ENCODE measurements at places on chromosomes 5 and 9. TPM values are rescaled to one million over a fixed set of nuclear protein-coding genes. Genes with fewer than 3 reads are reported as not detected.
A peak's percentile ranks its signal among the peaks of the same experiment; 100 is the strongest.

DNA sequence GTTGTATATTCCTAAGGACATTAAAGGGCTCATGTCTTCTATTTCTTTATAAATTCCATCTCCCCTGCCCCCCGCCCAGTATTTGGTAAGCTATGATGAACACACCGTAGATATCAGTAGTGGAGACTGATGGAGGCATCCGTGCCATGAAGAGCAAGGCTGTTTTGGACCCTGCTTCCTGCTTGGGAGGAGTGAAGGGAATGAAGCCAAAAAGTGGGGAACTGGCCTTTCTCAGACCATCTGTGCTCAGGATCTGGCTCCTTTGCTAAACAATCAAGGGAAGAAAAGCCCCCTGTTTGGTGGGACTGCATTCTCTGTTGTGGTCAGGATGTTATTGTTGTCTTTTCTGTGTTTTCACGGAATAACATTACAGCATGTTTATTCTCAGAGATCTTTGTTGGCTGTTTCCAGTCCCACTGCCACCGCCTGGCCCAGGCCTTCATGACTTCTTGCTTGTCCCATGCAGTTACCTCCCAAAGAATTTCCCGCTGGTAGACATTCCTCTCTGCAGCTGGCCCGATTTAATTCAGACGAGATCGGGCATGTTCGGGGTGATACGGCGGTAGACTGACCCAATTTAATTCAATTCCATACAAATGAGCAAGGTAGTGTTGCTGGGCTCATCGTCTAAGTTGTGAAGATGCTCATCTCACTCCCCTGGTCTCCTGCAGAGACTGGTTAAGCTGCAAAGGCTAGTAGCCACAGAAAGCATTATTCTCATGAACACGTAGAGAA lies 31.4 kb upstream of the ANKH start:
- DNase-seq, result no peak
- no peaks in the 10 kb centered on the region for H3K27me3 ChIP-seq
- no peaks in the 10 kb centered on the region for H3K36me3 ChIP-seq
- no peak overlapping the region for H3K4me3 ChIP-seq
- H3K4me1 ChIP-seq, result no peaks in the 10 kb centered on the region

RASGEF1C gene
- not detected for total RNA-seq

GRCh38 chr5:181217111-181217802 lies 5.8 kb upstream of the TRIM41 start:
- no peaks in the 10 kb centered on the region for H3K36me3 ChIP-seq
- H3K27ac ChIP-seq, result peak overlapping the region; percentile 79
- H3K4me1 ChIP-seq, result peaks cover 28% of the 10 kb centered on the region

DNA sequence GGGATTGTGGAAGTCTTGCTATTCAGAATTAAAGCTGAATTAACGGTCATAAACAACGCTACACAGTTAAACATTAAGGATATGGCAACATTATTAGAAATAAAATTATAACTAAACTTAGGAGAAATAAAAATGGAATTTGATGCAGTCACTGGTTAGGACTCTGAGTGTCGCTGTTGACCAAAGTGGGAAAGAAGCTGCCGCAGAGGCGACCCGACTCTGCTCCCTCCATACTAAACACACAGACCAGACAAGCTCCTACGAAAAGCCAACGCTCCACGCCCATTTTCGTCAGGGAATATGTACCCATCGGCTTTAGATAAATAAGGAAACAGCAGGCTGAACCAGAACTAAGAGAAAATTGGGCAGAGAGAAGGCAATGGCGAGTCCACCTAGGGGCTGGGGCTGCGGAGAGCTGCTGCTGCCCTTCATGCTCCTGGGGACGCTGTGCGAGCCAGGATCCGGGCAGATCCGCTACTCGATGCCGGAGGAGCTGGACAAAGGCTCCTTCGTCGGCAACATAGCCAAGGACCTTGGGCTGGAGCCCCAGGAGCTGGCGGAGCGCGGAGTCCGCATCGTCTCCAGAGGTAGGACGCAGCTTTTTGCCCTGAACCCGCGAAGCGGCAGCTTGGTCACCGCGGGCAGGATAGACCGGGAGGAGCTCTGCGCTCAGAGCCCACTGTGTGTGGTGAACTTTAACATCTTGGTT lies at the start of gene PCDHGA5:
TSS of gene PCDHGA5 (plus strand) at position 211 of the 709 bp plus-strand sequence. CDS start at position 380, 169 bp downstream.
- no peak for DNase-seq

PCDHGA3 gene
- 2.1 TPM for total RNA-seq

FAM151B gene
- total RNA-seq, result 0.18 TPM

- H3K4me1 ChIP-seq, result no peaks in the 10 kb centered on the region
- no peaks in the 10 kb centered on the region for H3K27me3 ChIP-seq
- DNase-seq, result no peak
- no peak overlapping the region for H3K4me3 ChIP-seq
- H3K27ac ChIP-seq, result no peak overlapping the region
Observed at GRCh38 chr5:103389846-103390245, 131.3 kb downstream of the MACIR start.

- no peaks in the 10 kb centered on the region for H3K27me3 ChIP-seq
- no peaks in the 10 kb centered on the region for H3K36me3 ChIP-seq
- H3K4me3 ChIP-seq, result no peak overlapping the region
- H3K4me1 ChIP-seq, result peaks cover 7% of the 10 kb centered on the region
- H3K27ac ChIP-seq, result no peak overlapping the region
Observed at GRCh38 chr9:104078596-104078995, 15.5 kb upstream of the SMC2 start.

DNA sequence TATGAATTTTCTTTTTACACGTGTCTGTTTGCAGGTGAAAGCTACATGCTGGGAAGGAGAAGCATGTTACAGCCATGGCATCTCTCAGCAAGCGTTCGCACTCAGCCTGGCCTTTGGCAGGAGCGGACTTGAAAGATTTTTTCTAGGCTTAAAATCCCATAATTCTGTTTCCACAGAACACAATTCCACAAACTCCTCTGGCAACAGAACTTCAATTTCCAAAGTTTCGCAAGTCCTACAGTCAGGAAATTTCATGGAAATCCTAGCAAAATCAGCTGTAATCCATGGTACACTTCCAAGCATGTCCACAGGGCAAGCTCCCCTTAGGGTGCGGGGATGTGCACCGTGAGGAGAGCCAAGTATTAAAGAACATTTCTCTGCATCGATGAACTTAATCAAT lies 35.9 kb downstream of the SUB1 start:
- H3K27ac ChIP-seq, result no peak overlapping the region
- H3K27me3 ChIP-seq, result no peaks in the 10 kb centered on the region
- no peaks in the 10 kb centered on the region for H3K36me3 ChIP-seq
- DNase-seq, result no peak
- no peak overlapping the region for H3K4me3 ChIP-seq
- H3K4me1 ChIP-seq, result peaks cover 2% of the 10 kb centered on the region

- no peak for DNase-seq
- no peaks in the 10 kb centered on the region for H3K36me3 ChIP-seq
- no peaks in the 10 kb centered on the region for H3K27me3 ChIP-seq
- H3K4me1 ChIP-seq, result no peaks in the 10 kb centered on the region
- no peak overlapping the region for H3K27ac ChIP-seq
Observed at GRCh38 chr5:78979909-78980308, 5.2 kb downstream of the ARSB start.

- H3K36me3 ChIP-seq, result no peaks in the 10 kb centered on the region
- peak overlapping the region; percentile 62 for H3K4me3 ChIP-seq
- DNase-seq, result peak; percentile 27
- no peaks in the 10 kb centered on the region for H3K27me3 ChIP-seq
Observed at GRCh38 chr9:130445268-130445983, 665 bp downstream of the ASS1 start.

- no peaks in the 10 kb centered on the region for H3K36me3 ChIP-seq
- no peaks in the 10 kb centered on the region for H3K27me3 ChIP-seq
- H3K4me3 ChIP-seq, result no peak overlapping the region
- peaks cover 29% of the 10 kb centered on the region for H3K4me1 ChIP-seq
- H3K27ac ChIP-seq, result no peak overlapping the region
- no peak for DNase-seq
Observed at GRCh38 chr5:123530728-123531127, 18.8 kb downstream of the CSNK1G3 start.

DNA sequence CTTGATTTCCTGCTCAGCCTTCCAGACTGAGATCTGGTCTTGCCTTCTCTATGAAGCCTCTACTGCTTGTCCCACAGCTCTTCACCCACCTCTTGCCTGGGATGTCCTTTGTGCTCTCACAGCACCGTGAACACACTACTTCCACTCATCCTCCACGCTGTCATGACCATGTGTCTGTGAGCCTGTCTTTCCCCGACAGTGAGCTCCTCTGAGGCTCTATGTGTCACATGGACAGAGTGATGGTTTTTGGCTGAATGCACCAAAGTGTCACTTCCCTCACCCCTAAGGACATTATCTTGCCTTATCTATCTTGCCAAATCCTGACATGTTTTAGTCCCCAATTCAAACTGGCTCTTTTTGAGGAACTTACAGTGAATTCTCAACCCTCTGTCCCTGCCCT lies 11.3 kb downstream of the PHYKPL start:
- H3K4me3 ChIP-seq, result no peak overlapping the region
- no peaks in the 10 kb centered on the region for H3K27me3 ChIP-seq
- DNase-seq, result no peak

ZFP62 gene
- 8.9 TPM for total RNA-seq

DNA sequence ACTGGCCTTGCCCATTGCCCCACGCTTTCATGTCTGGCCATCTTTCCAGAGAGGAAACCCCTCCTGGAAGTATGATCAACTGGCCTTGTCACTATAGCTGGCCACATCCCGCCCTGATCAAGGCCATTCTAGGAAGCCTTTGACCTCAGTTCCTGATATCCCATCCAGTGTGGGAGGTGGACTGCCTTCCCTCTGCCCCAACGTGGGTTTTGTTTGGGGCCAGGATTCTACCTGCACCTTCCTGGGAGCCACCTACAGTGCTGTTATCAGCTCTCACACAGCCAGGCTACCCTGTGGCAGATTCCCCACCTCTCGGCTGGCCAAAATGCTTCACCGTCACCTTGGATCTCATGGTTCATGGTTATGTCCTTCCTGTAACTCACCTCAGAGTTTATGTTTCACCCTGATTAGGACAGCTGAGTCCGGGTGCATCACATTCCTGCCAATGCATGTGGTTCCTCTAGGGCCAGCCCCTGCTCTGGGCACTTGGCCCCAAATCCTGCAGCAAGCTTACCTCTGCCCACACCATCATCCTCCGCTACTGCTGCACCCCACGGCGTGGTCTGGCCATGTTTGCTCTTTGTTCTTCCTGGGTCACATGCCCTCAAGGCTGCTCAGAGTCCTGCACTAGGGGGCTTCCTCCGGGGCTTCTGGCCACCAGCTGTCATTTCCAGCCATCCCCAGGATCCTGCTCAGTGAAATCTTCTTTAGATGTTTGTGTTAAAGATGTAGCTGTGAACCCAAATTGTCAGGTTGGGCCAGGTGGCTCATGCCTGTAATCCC lies 24.2 kb upstream of the S1PR3 start:
- no peaks in the 10 kb centered on the region for H3K27me3 ChIP-seq
- H3K4me1 ChIP-seq, result no peaks in the 10 kb centered on the region
- DNase-seq, result no peak
- H3K27ac ChIP-seq, result no peak overlapping the region

- no peak overlapping the region for H3K27ac ChIP-seq
- H3K4me1 ChIP-seq, result no peaks in the 10 kb centered on the region
- no peak for DNase-seq
- H3K27me3 ChIP-seq, result no peaks in the 10 kb centered on the region
- H3K4me3 ChIP-seq, result no peak overlapping the region
Observed at GRCh38 chr9:17630531-17630949, 51.7 kb downstream of the SH3GL2 start.

Data from gastrocnemius medialis (tissue), 4 donors.